ENCODE measurements at places on chromosomes 6 and 20. TPM values are rescaled to one million over a fixed set of nuclear protein-coding genes. Genes with fewer than 3 reads are reported as not detected.
A peak's percentile ranks its signal among the peaks of the same experiment; 100 is the strongest.

GRCh38 chr20:10004900-10005299 lies 29.9 kb upstream of the ANKEF1 start:
- no peak for DNase-seq

DNA sequence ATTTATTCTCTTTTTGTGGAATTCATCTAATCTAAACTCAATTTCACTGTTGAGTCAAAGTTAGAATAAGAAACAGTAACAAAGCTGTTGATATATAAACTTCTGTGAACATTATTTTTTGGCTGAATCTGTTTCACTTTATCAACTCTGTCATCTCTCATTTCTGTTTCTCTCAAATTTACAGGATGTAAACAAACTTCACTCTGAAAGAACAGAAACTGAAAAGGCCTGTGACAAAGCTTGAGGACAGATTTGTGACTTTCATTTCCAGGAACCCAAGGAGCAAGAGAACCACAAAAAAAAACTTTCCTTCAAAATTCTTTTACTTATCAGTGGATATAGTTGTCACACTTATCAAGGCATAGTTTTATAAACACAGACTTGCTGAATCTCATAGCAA lies 447.9 kb upstream of the OPRM1 start:
- DNase-seq, result no peak

DNA sequence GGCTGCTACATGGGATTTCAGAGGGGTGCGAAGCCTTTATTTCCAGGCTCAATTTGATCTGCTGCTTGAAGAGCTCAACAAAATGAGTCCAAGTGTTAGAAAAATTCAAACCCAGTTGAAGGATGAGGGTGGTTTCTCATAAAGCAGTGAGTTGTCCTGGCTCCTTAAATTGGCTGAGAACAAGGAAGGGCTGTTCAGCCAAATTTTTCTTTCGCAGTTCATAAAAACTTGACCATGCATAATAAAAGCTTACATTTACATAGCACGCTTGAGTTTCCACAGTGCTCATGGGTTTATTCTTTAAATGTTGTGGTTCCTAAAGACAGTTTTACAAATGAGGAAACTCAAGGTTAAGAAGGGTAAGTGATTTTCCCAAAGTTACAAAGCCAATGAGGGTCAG lies 174.4 kb upstream of the FOXA2 start:
- no peak for DNase-seq

DNA sequence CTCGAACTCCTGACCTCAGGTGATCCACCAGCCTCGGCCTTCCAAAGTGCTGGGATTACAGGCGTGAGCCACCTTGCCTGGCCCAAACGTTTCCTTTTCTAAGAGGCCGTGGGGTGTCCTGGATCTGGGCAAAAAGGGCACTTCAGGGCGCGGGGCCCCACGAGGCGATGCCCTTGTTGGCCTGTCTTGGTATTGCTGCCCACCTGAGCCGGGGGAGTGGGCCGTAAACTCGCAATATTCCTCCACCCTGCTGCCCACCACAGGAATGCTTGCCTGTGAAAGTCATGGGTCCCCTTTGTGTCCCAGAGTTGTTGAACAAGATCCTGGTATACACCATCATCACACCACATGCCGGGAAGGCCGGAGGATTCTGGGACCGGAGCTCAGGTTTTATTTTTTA lies 49.0 kb downstream of the SSR1 start:
- DNase-seq, result no peak

GRCh38 chr20:36493801-36494114 lies 47.6 kb upstream of the MYL9 start:
- no peak for DNase-seq

- no peak for DNase-seq
Observed at GRCh38 chr20:9354579-9354978, 159.8 kb upstream of the LAMP5 start.

Gene STX11
- total RNA-seq, result 1.6 TPM

Gene APOM
- total RNA-seq, result 0.85 TPM

GRCh38 chr20:16488616-16489015 lies 84.6 kb downstream of the KIF16B start:
- no peak for DNase-seq

Gene ADISSP
- 30.4 TPM for total RNA-seq

DNA sequence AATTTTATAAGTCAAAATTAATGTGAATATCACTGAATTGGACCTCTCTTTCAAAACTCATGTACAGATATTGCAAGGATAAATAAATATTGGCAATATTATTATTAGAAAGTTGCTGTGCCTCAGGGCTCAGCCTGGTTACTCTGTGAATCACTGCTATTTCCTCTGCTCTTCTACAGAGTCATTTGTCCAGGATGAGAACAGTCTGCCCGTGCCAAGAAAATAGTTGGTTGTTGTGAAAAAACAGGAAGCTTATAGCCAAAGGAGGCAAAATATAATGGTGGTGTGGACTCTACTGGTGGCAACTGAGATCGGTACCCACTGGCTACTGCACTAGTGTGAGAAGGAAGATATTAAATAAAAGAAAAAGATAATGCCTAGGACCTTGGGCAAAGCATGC lies 93.6 kb downstream of the RIMS1 start:
- DNase-seq, result no peak

Gene KHDC1
- total RNA-seq, result 4.0 TPM

DNA sequence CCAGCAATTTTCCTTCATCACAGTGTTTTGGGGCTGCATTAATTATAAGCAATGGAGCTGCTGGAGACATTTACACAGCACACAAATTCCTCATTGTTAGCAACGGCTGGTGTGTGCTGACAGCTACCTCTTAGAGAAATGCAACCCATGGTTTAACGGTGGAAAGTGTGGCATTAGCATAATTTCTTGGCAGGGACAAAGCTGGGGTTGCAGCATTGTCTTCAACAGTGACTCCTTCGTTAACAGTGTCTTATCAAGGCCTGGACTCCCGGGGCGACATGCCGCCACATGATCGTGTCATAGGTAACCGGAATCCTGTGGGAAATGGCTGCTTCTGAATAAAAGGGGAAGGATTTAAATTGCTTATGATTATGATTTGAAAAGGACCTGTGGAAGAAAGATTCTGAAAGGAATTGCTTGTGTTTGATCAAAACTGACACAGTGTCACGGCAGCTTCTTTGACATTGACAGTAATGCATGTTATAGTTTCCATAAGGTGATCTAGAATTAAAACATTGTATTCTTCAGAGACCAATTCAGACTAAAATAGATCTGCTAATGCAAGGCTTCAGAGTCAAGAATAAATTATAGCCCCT lies 128.0 kb downstream of the UST start:
- DNase-seq, result no peak

DNA sequence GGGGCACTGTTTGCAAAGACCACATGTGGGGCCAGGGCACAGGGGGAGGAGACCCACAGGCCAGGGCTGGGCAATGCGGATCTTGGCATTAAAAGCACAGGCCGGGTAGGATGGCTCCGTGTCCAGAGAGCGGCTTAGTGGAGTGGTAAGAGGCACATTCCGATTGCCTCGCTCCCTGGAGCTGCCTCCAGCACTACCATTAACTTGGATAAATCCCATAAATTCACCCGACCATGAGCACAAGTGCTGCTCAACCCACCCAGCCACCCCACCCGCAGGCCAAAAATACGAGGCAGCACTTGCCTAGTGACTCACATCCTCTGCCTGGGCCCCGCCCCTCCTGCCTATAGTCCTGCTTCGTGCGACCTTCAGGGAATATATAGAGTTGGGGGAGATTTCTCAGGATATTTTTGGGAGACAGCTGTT lies 67.5 kb upstream of the QKI start:
- no peak for DNase-seq

DNA sequence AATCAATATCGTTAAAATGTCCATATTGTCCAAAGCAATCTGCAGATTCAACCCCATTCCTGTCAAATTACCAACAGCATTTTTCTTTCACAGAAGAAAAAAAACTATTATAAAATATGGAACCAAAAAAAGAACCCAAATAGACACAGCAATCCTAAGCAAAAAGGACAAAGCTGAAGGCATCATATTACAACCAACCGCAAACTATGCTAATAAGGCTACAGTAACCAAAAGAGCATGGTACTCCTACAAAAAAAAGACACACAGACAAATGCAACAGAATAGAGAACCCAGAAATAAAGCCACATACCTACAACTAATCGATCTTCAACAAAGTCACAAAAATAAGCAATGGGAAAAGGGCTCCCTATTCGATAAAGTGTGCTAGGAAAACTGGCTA lies 49.2 kb downstream of the RNGTT start:
- no peak for DNase-seq

DNA sequence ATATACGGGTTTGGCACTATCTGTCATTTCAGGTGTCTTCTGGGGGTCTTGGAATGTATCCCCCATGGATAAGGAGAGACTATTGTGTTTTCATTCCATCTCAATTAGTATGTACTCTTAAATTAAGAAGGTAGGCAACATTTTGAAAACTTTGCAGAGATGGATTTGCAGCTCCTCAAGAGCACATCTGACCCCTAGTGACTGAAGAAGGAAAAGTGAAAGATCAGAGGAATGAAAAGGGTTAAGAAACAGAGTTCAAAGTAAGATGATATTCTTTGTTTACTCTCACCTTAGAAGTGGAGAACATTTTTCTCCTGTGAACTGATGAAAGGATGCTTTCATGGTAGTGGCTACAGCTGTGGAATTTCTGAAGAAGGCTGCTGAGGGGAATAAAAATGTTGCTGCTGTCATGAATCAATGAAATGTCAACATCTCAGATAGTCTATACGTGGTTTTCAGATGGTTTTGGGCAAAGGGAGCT lies 41.5 kb downstream of the SH3BGRL2 start:
- DNase-seq, result no peak

Gene C6orf58
- not detected for total RNA-seq

- no peak for DNase-seq
Observed at GRCh38 chr6:115691433-115691832, 369.3 kb downstream of the FRK start.

GRCh38 chr6:166104107-166104506 lies 63.5 kb downstream of the TBXT start:
- DNase-seq, result no peak

- DNase-seq, result no peak
Observed at GRCh38 chr6:89553431-89553830, 85.1 kb downstream of the LYRM2 start.

GRCh38 chr6:106470316-106470715 lies 109.8 kb downstream of the CRYBG1 start:
- DNase-seq, result no peak

- no peak for DNase-seq
Observed at GRCh38 chr6:19812512-19813119, 24.6 kb upstream of the ID4 start.

- no peak for DNase-seq
Observed at GRCh38 chr6:132285004-132285780, 116.1 kb downstream of the MOXD1 start.

- peak; percentile 55 for DNase-seq
Observed at GRCh38 chr20:41386502-41387427, 20.1 kb upstream of the EMILIN3 start.

Measured in chondrocyte (in vitro differentiated cells).